SHP77 treated with DMSO at 0.1 percent for 48 hours (cell line): ENCODE measurements at places on chromosomes 1 and 21.

DNA sequence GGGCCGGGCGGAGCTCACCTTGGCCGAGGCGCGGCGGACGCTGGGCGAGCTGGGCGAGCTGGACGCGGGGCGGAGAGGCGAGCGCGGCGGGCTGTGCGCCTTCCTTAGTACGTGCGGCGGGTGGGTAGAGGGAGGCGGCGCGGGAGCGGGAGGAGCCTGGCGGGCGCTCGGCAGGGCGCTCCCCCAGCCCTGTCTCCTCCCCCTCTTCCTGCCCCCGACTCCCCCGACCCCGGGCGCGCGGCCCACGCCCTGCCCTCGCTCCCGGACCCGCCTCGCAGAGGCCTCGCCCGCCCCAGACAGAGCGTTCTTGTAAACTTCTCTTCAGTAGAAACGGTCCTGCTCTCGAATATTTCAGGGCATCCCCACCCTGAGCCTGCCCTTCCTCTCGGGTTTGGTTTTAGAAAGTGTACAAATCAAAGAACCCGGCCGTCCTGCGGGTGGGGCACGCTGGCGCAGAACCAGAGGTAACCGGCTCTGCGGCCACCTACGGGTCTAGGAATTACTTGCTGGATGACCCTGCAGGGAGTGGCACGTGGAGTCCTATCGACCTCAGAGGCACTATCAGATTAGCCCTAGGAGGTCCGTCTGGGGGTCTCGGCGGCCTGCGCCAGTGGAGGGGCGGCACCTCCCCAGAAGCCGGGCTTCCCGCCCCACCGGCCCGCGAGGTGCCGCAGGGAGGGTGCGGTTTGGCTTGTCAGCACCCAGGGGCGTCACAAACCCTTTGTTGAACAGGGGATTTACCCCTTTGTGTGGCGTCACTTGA, at the start of gene S100A10:
S100A10 (minus strand) TSS at position 126 of the 763 bp plus-strand sequence. CDS start 7,629 bp downstream, outside the sequence.
- DNase-seq = no peak

GRCh38 chr1:237018896-237019295, 14.7 kb upstream of the MT1HL1 start:
- no peak for DNase-seq

- DNase-seq = no peak
Observed at GRCh38 chr1:109386054-109386717, 11.5 kb downstream of the SORT1 start.

- DNase-seq = no peak
Observed at GRCh38 chr1:151520359-151520758, 9.2 kb downstream of the CGN start.

GRCh38 chr1:9723068-9723805, 71.7 kb downstream of the PIK3CD start:
- DNase-seq = no peak

DNA sequence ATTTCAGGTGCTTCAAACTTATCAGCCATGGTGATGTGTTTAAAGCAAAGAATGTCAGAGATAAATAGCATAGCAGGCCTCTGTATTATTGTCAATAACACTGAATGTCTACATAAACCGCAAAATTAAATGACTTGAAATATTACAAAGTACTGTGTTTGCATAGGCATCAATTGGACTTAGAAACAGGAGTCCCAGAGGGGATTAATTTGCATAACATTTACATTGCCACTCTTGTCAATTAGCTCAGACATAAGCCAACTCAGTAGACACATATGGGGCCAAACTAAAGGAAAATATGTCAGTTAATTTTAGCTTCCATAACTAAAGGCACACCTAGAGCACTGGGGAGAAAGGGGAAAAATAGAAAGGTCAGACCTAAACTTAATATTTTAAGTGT, 814.5 kb upstream of the NEGR1 start:
- DNase-seq = no peak

- peak; percentile 64 for DNase-seq
Observed at GRCh38 chr1:228664399-228664914, 70.8 kb upstream of the RHOU start.

GRCh38 chr21:33945652-33946270, 30.2 kb upstream of the ATP5PO start:
- no peak for DNase-seq

DNA sequence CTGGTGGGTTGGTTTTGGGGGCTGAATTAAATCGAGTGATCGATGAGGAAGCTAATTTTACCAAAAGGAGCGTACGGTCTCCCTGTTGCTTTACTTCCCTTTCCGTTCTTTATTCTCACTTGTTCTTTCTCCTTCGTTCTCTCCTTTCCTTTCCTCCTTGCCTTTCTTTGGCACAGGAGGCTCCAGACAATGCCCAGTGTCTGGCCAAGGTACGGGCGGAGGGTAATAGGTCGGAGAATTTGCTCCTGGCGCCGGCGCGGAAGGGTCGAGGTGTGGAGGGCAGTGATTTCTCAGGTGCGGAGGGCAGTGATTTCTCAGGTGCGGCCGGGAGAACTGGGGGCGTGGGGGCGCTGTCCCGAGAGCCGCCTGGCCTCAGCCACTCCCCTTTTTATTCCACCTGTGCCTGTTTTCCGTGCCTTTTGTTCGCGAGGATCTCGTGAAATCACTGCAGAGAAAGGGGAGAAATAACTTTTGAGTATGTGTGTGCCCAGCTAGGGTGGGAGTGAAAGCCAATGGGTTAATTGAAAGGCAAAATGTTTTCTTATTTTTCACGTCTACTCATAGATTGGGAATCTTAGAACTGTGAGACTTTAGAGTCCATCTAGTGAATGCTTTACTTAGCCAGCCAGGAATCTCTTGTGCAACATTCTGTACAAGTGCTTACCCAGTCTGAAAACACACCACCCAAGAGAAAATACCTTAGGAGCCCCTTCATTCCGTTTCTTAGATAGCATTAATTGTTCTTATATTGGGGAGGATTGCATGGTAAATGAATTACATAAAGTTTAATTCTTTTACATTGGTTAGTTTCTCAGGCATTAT, 1.3 kb downstream of the FNBP1L start:
- DNase-seq = no peak

GRCh38 chr1:198373376-198373775, 167.1 kb downstream of the ATP6V1G3 start:
- no peak for DNase-seq

DNA sequence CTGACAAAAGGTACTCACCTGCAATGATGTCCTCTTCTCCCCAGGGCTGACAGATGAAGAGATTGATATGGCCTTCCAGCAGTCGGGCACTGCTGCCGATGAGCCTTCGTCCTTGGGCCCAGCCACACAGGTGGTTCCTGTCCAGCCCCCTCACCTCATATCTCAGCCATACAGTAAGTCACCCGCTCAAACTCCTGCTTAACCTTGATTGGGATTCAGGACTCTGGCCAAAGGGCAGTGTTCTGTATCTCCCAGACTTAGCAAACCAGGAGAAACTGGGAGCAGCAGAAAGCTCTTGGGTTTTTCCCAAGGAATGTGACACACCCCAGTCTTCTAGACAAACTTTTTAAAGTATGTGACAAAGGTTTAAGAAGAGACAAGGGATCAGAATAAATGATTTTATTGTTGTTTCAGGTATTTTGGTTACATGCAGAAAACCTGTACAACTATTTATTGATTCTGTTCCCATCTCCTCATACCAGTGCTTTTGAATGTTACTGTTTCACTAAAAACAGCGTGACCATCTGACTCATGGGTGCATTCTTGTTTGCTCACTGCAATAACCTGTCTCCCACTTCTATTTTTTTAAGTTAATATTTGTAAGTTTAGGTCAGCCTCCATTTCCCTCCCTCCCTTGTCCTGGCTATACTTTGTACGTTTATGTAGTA, 124.6 kb downstream of the PEX14 start:
- DNase-seq = no peak

GRCh38 chr1:114490274-114490693, 20.7 kb downstream of the TRIM33 start:
- DNase-seq = no peak

DNA sequence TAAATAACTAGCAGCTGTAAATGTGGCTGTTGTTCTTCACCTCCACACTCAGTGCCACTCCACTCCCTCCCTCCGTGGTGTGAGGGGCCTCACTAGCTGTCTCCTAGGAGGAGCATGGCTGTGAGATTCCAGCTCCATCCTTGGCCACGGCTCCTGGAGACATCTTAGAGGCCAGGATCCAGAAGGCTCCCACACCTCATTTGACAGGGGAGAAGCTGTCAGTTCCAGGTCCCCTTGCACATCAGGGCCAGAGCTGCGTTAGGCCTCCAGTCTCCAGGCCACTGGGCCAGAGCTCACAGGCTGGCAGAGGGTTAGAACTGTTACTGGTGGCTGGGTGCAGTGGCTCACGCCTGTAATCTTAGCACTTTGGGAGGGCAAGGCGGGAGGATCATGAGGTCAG, 15.0 kb downstream of the PCSK9 start:
- DNase-seq = no peak

DNA sequence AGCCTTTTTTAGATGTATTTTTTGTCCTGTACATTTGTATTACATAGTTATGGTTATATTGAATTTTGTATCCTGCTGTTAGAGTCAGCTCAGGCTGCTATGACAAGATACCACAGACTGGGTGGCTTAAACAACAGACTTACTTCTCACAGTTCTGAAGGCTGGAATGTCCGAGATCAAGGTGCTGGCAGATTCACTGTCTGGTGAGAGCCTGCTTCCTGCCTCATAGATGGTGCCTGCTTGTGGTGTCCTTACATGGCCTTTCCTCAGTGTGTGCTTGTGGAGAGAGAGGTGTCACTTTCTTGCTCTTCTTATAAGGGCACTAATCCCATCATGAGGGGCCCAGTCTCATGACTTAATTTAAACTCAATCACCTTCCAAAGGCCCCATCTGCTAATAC, 23.1 kb upstream of the MYSM1 start:
- no peak for DNase-seq

DNA sequence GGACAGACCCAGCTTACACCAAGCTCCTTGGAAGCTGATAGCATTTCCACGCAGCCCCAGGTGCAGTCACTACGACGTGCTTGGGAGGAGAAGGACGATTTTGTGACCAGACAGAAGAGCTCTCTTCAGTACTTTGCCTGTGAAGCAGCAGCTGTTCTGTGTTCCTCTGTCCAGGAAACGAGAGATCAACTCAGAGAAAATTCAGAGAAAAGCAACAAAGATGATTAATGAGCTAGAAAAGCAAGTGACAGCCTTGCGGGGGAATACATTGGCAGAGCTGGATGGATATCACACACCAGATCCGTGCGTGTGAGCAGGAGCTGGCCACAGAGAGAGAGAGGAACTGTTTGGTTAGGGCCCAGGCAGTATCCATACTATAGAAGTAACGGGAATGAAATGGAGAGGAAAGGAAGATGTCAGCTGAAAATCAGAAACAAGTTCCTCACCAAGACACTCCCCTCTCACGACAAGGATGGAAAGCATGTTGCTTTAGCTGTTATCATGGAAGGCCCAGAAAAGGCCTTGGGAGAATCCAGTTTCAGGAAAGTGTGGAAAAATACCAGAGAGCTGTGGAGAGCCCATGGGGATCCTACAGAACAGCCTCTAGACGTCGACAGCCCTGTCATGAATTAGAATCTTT, 106.2 kb downstream of the TOMM20 start:
- peak; percentile 6 for DNase-seq

- DNase-seq = peak; percentile 83
Observed at GRCh38 chr1:161159087-161159912, at the start of gene USP21. TSS of gene USP21 (plus strand) at chr1:161159500. CDS start at chr1:161160641, 1,141 bp downstream.

GRCh38 chr1:35439626-35440025, 117.6 kb downstream of the KIAA0319L start:
- DNase-seq = no peak

GRCh38 chr1:244833734-244834542, 1.5 kb upstream of the COX20 start:
- peak; percentile 58 for DNase-seq

DNA sequence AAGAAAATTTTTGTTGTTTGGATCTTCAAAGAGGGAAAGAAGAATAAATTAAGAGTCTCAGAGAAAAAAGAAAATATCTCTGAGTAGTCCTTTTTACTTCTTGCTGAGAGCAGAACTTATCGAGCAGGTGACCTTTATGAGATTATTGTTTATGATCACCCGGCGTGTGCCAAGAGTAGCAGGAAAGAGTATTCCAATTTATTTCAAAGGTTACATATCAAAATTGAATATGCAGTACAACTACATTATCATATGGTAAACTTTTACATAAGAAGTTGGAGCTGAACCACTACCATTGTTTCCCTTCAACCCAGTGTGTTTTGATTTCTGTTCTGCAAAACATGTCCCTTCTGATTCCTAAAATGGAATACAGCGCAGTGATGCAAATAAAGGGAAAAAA, 204.3 kb upstream of the SNX7 start:
- no peak for DNase-seq

- DNase-seq = no peak
Observed at GRCh38 chr1:207495801-207496792, at the start of gene CR1. TSS of gene CR1 (plus strand) at chr1:207496157. CDS start at chr1:207496268, 111 bp downstream.

DNA sequence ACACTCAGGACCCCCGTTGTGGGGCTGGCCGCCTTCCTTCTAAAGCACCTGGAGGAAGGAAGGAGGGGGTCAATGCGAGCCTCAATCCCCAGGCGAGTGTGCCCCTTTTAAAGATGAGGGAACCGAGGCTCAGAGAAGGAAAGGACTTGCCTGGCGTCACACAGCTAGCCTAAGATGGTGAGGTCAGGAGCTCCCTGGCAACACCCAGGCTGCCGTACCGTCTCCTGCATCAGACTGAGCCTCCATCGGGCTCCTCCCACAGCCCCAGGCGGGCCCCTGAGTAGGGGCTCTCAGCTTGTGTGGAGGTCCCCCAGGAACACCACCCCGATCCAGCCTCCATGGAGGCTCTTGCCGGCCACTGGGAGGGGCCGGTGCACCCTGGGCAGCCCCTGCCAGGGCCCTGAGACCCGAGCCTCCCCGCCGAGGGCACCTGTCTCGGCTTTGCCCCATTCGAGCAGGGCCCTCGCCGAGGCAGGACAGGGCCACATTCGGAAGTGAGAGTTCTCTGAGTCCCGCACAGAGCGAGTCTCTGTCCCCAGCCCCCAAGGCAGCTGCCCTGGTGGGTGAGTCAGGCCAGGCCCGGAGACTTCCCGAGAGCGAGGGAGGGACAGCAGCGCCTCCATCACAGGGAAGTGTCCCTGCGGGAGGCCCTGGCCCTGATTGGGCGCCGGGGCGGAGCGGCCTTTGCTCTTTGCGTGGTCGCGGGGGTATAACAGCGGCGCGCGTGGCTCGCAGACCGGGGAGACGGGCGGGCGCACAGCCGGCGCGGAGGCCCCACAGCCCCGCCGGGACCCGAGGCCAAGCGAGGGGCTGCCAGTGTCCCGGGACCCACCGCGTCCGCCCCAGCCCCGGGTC, at the start of gene AIRE:
AIRE (plus strand) TSS at position 739 of the 855 bp plus-strand sequence. CDS start 131 bp downstream, outside the sequence.
- no peak for DNase-seq

- no peak for DNase-seq
Observed at GRCh38 chr1:115828101-115829022, 12.6 kb downstream of the NHLH2 start.

- DNase-seq = no peak
Observed at GRCh38 chr21:41510500-41510899, 2.5 kb upstream of the TMPRSS2 start.

DNA sequence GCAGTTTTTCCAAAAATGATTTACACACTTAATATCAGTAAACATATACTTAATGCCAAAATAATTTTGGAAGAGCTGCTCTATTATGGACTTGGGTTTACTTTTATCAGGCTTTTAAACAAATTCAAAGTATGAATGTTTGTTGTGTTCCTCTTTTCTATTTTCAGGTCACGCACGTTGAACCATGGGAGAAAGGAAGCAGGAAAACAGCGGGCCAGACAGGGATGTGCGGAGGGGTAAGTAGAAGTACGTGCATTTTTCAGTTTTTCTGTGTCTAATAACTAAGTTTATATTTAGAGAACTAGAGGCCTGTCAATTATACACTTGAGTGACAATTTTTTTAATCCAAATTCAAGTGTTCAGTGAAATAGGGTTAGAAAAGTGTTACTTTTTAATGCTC, 3.4 kb downstream of the PRPF38B start:
- no peak for DNase-seq
